Activated CD8-positive, alpha-beta memory T cell treated with anti-CD3 and anti-CD28 coated beads, Interleukin-2, amount 50 U/mL, for 4 hours (primary cell): ENCODE measurements at places on chromosomes 11 and 22.

DNA sequence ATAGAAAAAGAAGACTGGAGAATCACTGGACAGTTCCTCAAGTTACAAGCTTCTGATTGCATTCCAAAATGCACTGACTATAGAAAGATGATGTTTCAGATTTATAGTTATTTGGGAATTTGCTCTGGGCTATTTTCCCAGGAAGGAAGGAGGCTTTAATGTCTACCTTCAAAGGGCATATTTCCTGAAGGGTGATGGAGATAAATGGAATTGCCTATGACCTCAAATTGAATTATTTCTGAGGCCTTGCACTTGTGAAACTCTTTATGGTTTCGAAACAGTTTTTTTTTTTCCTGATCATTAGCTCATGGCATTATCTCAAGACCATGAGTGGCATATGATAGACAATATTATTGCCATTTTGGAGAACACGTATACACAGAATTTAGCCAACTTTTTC is 333.9 kb downstream of the METTL15 start:
- no peak for DNase-seq

DNA sequence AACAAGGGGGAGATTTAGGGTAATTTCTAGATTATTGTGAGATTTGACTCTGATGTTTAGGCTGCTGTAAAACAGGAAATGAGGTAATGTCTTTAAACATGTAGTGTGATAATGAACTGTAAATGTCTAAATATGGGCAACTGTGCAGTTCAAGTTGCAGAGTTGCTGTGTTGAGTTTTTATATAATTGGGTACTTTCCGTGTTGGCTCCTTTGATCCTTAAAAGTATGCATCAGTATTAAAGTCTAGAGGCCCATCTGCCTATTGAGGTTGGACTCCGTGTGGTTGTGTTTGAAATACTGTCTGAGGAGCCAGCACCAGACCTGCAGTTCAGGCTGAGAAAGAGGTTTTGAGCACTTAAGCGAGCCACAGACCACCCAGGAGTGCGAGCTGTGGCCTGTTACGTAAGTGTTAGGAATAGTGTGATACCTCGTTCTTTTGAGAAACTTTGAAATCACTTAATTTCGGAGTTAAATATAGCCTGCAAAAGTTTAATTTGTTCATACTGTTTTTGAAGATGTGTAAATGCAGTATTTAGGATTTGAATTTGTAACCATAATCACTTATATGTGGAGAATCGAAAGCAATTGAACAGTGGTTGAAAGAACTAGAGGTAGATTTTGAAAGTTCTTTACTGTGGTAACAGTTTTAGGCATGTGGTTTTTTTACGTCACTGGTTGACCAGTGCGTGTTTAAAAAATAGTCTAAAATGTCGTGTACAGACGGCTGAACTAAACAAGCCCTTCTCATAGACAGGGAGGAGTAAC is 9.0 kb downstream of the FAM118A start:
- DNase-seq, result peak; percentile 42

DNA sequence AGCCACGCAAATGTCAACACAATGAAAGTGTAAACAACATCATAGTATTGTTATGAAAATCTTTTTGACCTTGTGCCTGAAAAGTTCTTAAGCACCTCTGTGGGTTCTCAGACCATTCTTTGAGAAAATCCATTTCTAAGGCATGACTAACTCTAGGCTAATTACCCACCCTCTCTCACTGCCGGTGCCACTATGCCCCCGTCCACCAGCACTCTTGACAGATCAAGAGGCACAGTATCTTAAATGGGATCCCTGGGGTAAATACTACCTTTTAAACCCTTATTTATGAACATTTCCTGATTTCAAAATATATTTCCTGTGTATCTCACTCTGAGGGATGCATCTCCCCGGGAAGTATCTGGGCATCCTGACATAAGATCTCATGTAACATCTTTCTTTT is 607.5 kb downstream of the METTL15 start:
- DNase-seq, result no peak

GRCh38 chr11:43871051-43871450 is 9.6 kb upstream of the ALKBH3 start:
- no peak for DNase-seq

DNA sequence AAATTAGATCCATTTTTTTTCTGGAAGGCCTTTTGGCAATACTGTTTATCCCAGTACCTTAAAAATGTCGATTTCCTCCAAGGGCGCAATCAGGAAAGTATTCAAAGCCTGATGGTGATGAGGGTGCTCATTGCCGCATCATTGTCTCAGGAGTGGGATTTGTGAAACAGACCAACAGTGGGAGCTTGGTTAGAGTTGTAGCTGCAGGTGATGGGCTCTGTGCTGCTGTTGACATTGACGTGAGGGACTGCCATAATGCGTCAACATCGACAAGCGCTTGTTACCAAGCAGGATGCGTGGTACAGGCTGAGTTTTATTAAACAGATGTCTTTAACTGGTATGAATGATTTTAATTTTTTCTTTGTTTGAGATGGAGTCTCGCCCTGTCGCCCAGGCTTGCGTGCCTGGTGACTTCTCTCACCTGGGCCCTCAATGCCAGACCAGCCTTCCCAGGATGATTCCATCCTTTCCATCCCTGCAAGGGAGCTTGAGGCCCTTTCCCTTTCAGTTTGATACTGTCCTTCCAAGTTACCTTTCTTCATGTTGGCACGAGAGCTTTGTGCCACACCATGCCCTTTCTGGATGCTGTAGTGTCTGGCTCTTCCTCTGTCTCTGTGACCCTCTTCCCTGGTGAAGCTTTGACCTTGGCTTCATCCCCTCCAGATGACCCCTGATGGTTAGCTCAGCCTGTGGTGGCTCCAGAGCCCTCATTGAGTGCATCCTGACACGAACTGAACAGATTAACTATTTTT is 10.6 kb downstream of the MED15 start:
- DNase-seq, result no peak

GRCh38 chr22:20137671-20138416 is 6.2 kb downstream of the ZDHHC8 start:
- DNase-seq, result no peak

GRCh38 chr11:10659339-10660216 is 34.0 kb downstream of the IRAG1 start:
- no peak for DNase-seq

- DNase-seq, result no peak
These were observed 14.4 kb downstream of the FBLN1 start for GRCh38 chr22:45516923-45517675.

- peak; percentile 27 for DNase-seq
These were observed 777 bp downstream of the LTO1 start for GRCh38 chr11:69674267-69674885.

DNA sequence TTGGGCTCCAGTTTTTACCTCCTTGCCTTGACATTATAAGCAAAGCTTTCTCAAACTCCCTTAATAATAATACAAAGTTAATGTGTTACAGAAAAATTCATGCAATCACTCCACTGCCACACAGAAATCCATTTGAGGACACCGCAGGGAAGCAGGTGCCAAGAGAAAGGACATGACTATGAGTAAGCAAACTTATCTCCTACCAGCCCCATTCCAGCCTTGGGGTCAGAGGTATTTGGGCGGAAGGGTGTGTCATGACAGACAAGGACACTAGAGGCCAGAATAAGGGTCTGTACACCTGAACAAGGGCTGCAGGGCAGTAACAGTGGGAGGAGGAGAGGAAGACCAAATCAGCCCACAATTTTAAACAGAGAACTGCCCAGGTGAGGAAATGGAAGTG is 5.9 kb downstream of the GNG3 start:
- no peak for DNase-seq

- DNase-seq, result no peak
These were observed 56.3 kb upstream of the DDI1 start for GRCh38 chr11:103980108-103980507.

- DNase-seq, result no peak
These were observed 10.8 kb downstream of the TTLL8 start for GRCh38 chr22:50047346-50047745.

GRCh38 chr11:115905341-115906000 is 401.3 kb upstream of the CADM1 start:
- no peak for DNase-seq

GRCh38 chr11:101862391-101863233 is 52.2 kb upstream of the CEP126 start:
- DNase-seq, result no peak

- DNase-seq, result no peak
These were observed 27.8 kb upstream of the THY1 start for GRCh38 chr11:119450590-119451326.

DNA sequence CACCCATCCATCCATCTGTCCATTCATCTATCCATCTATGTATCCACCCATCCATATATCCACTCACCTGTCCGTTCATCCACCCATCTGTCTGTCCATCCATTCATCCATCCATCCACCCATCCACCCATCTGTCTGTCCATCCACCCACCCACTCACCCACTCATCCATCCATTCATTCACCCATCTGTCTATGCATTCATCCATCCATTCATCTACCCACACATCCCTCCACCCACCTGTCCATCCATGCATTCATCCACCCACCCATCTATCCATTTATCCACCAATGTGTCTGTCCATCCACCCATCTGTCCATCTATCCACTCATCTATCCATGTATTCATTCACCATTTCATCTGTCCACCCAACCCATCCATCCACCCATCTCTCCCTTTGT is 33.3 kb downstream of the NADSYN1 start:
- DNase-seq, result no peak

DNA sequence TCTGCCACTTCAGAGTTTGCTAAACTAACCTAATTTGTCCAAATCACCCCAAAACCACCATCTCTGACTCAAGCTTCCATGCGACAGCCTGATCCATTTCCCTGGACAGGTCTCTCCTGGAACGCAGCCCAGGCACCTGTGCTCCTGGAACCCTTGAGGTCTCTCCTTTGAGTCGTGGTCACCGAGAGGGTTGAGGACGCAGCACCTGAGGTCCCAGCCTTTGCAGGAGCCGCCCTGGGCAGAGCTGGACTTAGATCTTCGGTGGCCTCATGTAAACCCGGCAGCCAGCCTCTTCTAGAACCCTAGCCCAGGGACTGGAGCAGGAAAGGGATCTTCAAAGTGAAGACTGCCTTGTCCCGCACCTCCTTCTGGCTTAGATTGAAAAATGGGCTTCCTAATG is 37.6 kb downstream of the ASRGL1 start:
- DNase-seq, result no peak

GRCh38 chr22:30047364-30047738 is 32.9 kb upstream of the HORMAD2 start:
- DNase-seq, result no peak

DNA sequence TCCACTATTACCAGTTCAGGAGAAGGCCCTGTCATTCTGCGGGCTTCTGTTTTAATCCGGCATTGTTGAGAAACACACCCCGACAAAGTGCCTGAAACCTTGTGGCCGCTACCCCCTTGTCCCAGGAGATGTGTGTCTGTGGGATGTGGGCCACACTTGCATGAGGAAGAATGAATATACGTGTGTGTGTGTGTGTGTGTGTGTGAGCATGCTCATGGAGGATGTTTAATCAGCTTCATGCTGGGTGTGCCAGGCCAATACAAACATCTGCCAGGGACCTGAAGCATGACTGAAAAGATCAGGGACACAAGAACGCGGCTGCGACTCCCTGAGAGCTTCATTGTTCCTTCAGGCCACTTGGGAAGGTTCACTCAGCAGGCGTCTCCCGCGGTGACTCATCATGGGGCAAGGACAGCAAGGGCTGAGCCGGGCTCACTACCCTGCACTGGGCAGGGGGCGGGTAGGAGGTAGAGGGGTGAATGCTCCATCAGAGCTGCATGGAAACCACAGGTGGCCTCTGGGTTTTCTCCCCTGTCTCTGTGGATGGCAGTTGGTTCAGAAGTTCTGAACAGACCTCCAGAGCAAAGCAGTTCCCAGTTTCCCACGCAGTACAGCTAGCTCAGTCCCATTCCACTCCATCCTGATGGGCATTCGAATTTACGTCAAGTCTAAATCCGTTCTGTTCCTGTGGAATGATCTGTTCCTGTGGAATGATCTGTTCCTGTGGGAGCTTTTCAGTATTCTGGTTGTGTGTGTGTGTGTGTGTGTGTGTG is 7.0 kb upstream of the MALAT1 start:
- DNase-seq, result no peak

DNA sequence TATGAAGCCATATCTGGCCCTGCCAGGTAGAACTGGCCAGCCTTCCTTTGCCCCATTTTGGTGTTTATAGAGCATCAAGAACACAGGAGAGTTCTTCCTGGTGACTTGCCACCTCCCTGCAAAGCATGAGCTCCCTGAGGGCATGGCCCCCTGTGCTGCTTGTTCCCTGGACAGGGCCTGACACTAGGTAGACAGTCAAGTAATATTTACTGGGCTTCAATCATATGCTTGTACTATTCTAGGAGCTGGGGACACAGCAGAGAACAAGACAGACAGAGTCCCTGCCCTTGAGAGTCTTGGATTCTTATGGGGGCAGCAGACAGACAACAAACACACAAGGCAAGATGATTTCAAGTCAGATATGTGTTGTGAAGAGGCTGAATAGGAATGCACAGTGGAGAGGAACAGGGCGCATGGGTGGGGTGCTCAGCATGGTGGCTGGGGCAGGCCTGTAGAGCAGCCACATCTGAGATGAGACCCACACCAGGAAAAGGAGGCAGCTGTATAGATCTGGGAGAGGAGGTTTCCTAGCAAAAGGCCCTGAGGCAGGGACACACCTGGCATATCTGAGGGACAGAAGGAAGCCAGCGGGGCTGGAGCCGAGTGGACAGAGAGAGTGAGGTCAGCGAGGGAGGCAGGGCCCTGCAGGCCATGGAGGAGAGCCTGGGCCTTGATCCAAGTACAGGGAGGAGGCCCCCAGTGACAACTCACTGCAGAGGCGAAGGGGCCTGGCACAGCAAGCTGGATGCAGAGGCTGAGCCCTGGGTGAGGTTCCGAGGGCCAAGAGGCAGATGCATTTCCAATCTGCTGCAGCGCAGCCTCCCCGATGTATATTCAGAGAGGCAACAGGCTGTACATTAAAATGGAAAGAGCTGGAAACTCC is 10.2 kb upstream of the CBX6 start:
- DNase-seq, result no peak

- no peak for DNase-seq
These were observed 10.5 kb upstream of the DEPDC7 start for GRCh38 chr11:33005175-33005574.

GRCh38 chr11:62508336-62509058 is 38.1 kb downstream of the AHNAK start:
- DNase-seq, result no peak

- DNase-seq, result no peak
These were observed 257.1 kb upstream of the CADM1 start for GRCh38 chr11:115761348-115761747.

- DNase-seq, result no peak
These were observed 28.3 kb upstream of the RCN1 start for GRCh38 chr11:32062540-32062939.

GRCh38 chr11:104713401-104713800 is 184.9 kb downstream of the CASP12 start:
- DNase-seq, result no peak

- no peak for DNase-seq
These were observed 37.2 kb downstream of the FAM83F start for GRCh38 chr22:40031766-40032470.

- no peak for DNase-seq
These were observed 1048.4 kb downstream of the BRD1 start for GRCh38 chr22:48779211-48779643.

DNA sequence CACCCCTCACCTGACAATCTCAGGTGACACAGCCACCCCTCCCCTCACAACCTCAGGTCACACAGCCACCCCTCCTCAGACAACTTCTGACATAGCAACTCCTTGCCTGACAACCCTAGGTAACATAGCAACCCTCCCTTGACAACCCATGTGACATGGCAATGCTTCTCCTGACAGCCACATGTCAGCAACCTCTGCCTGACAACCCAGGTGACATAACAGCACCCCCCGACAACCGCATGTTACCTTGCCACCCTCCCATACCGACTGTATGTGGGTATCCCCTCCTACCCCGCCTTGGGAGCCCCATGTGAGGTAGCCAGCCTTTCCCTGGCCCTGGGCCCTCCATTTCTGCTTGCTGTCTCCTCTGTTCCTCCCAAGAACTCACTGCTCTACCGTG is 77.7 kb upstream of the B3GAT1 start:
- DNase-seq, result no peak
